ENCODE measurements at places on chromosomes 6 and 20.
A peak's percentile ranks its signal among the peaks of the same experiment; 100 is the strongest.

DNA sequence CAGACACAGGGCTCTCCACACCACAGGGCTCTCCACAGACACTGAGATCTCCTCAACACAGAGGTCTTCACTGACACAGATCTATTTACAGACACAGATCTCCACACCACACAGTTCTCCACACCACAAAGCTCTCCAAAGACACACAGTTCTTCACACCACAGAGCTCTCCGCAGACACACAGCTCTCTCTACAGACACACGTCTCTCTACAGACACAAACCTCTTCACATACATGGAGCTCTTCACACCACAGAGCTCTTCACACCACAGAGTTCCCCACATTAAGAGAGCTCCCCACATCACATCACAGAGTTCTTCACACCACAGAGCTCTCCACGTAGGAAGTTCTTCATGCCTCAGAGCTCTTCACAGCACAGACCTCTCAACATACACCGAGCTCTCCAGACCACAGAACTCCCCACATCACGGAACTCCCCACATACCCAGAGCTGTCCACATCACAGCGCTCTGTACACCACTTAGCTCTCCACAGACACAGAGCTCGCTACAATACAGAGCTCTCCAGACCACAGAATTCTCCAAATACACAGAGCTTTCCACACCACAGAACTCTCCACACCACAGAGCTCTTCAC lies 53.9 kb downstream of the ERMARD start:
- ATAC-seq: no peak

DNA sequence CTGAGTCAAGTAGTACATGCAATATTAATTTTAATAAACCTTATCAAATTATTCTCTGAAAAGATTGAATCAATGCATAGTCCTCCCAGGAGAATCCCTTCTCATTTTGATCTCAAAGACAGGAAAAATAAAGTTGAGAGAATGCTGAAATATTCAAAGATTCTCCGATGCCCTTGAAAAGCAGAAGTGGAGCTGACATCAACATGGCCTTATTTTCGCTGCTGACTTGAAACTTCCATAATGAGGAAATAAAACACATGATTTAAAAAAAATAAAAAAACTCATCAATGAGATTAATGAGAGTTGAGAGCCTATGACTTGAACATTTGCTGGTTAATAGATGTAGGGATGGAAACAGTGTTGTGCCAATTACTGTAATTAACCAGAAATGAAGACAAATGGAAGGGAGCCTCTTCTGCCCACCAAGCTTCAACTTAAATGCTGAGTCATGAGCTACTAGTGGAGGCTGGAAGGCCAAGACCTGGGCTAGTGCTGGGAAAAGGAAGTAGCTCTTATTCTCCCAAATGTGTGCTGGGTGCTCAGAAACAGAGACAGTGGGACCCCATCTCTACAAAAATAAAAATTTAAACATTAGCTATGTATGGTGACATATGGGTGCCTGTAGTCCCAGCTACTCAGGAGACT lies 139.9 kb downstream of the BFSP1 start:
- ATAC-seq: no peak

DNA sequence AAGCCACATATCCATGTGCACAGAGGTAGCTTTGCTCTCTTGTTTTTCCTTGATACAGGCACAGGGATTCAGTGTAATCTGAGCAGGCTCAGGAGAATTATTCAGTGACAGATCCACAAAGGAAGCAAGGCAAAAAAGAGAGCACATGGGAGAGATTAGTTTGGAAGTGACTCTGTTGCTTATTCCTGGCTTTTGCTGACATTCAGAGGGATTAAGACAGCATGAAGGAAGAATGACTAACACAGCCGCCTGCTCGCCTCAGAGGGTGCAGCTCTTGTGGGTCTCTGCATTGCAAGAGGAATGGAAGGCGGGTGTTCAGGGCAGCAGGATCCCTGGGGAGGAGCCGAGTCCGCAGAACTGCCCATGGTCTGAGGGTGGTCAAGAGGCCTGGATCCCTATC lies 203.4 kb upstream of the KCNQ5 start:
- ATAC-seq: no peak

DNA sequence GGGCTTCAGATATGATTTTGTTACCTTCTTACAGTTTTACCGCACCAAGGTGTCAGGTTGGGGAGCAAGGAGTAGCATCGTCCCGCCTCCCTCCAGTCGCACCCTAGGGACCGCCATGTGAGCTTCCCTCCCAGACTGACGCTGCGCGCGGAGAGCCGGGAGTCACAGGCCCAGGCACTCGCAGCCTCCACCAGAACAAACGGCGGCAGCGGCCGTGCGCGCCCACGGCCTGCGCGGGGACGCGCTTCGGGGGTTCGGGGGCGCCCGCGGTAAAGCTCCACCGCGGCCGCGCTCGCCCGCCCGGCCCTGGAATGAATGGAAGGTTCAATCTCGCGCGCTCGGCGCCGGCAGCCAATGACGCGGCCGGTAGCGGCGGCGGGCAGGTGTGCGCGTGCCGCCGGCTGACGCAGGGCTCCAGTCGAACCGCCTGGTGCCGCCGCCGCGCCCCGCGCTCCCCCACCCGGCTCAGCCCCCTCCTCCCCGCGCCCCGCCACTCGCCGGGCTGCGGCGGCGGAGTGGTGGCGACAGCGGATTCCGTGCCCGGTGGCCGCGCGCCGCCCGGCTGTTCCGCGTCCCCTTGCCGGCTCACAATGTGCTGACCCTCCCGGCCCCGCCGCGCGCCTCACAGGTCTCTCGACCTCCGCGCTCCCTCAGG lies 16.5 kb upstream of the LIN28B start:
- ATAC-seq: no peak

DNA sequence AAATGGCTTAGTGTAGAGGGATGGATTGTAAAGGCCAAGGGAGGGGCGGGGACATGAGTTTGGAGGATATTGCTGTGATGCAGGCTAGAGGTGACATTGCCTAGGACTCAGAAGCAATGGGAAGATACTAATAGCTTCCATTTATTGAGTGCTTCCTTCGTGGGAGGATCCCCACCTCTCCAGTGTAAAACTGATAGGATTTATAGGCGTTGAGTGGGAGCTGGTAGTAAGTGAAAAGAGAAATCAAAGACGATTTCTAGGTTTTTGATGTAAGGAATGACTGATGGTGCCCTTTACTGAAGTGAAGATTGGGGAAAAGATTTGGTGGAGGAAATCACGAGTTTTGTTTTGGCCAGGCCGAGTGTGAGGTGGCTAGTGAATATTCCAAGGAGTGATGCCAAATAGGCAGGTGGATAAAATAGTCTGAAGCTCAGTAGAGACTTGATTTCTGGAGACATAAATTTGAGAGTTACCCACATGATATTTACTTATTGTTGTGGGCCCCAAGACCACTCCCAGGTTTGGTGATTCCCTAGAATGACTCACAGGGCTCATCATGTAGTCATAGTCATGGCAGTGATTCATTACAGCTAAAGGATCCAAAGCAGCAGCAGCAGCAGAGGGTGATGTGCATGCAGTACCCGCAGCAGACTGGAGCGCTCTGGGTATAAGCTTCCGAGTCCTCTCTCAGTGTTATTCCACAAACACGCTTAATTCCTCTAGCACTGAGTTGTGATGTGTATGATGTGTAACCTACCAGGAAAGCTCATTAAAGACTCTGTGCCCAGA lies 10.2 kb downstream of the RPRD1B start:
- ATAC-seq: peak; percentile 99

- ATAC-seq: no peak
These were observed 120.6 kb downstream of the RCAN2 start for GRCh38 chr6:46370622-46371021.

GRCh38 chr6:72748759-72749158 lies 126.9 kb downstream of the KCNQ5 start:
- no peak for ATAC-seq

DNA sequence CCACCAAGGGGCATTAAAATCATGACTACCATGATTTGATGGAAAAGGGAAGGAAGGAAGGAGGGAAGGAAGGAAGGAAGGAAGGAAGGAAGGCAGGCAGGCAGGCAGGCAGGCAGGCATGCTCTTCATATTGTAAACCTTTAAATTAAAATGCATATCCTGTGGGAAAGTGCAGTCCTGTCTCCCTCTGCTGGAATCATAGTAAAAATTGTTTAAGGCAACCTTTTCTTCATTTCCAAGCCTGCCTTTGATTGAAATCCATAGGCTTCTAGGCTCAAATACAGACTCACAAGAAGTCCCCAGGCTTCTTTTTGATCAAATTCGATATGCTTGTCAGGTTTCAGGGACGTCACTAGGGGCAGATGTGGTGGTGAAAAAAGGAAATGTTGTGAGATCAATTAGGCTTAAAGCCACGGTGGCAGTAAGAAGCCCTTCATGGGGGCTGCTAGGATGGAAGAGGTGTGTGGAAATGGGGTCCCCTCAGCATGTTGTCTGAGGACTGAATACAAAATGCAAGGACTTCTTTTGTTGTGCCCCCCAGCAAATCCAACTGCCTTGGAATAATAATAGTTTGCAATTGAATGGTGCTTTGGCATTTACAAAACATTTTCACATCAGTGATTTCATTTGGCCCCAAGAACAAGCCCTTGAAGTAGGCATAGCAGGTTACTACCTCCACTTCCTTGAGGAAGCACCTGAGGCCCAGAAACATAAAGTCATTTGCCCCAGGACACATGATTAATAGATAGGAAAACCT lies 25.6 kb upstream of the GABRR1 start:
- ATAC-seq: peak; percentile 40

DNA sequence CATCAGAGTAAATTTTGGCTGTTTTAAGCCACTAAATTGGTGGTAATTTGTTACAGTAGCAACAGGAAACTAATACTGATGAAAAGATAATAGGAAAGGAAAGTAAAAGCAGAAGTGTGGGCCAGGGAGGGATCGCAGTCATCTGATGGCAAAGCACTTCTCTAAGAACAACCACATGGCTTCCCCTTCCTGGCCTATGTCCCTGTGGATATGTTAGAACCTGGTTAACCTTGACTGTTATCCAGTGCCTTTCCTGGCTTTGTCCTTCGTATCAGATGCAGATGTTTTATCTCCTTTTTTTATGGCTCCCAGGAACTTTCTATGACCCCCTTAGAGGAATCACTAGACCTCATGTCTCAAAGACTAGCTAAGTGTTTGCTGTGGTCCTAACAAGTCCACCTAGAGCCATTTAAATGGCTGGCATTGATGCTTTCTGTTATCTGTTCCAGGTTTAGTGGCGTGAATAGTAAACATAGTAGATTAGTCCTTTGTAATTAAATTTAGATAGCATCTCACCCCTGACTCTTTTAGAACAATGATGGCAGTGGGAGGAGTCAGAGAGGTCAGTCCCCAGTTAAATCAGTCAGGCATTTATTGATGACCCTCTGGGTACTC lies 79.2 kb upstream of the PHACTR2 start:
- peak; percentile 44 for ATAC-seq

- no peak for ATAC-seq
These were observed 55.9 kb downstream of the BCAS4 start for GRCh38 chr20:50850721-50851286.

DNA sequence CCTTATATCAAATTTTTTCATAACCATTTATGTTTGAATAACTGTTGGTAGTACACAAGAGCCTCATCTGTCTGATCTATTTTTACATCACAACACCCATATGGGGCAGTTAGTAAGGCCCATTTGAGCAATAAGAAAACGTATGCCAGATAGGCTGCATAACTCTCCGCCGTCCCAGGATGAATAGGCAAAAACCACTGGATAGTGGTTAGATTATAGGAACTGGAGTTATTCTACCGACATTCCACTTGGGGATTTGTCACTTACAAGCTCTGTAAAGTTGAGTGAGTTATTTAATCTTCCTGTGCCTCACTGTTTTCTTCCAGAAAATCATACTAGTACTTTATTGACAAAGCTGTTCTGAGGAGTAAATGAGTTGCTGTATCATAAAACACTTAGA lies 881.9 kb downstream of the QKI start:
- ATAC-seq: no peak
